ENCODE measurements at places on chromosomes 7 and 10.

- no peak for DNase-seq
Observed at GRCh38 chr7:94031865-94032264, 27.7 kb upstream of the BET1 start.

DNA sequence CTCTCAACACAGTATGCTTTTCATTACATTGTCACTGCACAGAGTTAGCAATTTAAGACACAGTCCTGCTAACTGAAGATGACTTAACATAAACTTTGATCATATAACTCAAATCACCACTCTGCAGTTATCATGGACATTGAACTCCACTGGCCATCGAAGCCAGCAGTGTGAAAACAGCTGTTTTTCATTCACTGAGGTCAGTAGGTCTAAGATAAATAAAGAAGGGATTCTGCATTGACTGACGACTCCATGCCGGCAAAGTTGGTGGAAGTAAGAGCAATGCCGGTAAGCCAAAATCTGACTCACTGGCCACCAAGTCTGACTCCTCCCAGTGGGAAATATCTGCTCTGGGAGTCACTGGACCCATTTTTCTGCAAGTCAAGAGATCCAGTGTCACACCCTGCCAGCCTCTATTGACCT, 449.9 kb upstream of the ANKRD30A start:
- DNase-seq, result peak; percentile 60

- no peak for DNase-seq
Observed at GRCh38 chr7:47924266-47924665, 24.0 kb downstream of the PKD1L1 start.

DNA sequence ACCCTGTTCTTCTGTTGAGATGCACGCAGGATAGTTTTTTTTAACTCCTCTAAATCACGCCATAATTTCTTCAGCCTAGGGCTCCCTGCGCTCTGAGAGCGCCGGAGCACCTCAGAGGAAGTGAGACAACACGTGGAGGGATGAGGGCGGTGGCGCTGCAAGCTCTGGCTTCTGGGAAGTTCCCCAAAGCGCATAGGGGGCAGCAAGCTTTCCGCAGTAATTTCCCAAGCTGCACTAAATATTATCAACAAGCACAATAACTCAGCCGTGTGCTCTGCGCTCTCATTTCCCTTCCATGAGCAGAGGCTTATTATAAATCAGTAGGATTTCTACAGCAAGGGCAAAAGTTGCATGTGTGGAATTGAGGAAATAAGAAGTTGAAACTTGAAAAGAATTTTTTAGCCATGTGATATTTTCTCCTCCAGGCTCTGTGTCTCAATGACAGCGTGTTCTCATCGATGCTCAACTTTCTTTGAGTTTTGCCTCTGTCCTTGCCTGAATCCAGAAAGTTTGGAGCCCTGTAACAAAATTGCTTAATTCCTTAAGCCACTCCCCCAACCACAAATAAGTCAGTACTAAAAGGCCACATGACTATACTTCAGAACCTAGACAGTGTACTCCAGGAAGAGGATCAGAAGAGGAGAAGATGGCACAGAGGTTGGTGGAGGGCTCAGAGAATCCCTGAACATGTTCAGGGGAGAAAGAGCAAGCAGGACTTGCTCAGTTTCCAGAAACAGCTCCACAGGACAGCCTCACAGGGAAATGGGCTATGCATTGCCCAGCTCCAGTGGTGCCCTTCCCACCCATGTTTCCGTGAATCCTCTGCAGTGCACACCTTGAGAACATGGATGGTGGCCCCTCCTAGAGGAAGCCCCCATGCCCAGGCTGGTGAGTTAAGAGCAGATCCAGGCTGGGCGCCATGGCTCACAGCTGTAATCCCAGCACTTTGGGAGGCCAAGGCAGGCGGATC, 221.5 kb upstream of the GHITM start:
- DNase-seq, result peak; percentile 6

GRCh38 chr10:78716043-78716660, 352.6 kb upstream of the ZMIZ1 start:
- DNase-seq, result no peak

GRCh38 chr10:114206902-114207301, 27.7 kb downstream of the TDRD1 start:
- peak; percentile 17 for DNase-seq

DNA sequence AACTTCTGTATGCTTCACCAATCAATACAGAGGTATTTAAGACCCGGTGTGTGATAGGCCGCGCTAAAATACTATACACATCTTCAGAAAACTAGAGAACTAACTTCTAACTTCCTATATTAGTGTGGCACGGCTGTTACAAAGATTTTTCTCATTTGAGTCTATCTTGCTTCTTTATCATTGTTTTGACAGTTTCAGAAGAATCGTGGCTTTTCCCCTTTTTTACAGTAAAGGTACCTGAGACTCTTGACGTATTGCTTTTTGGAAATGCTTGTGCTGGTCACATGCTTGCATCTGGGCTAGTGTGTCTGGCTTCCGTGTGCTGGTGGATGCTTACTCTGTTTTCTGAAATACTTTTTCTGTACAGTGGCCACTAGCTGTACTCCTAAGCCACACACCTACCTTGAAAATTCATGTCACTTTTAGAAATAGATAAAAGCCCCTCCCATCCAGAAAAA, 12.7 kb downstream of the IKZF1 start:
- no peak for DNase-seq

GRCh38 chr10:122617476-122618270, 57.1 kb downstream of the DMBT1 start:
- no peak for DNase-seq

- no peak for DNase-seq
Observed at GRCh38 chr7:11768263-11768662, 63.7 kb downstream of the THSD7A start.

DNA sequence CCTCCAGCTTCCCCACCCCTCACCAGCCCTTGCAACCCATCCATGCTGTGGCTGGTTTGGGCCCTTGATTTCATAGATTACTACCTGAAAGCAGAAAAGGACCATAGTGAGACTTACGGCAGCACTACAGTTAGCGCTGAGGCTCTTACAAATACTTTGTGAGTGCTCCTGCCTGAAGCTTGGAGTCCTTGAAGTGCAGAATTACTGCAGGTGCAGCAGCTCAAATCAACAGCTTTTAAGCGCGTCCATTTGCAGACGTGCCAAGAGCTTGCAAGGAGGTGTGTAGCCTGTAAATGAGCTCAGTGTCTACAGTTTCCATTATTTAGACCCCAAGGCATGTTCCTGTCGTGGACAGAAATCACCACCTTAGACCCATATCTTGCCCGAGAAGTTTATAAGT, 103.0 kb downstream of the CELF2 start:
- DNase-seq, result no peak
